ENCODE measurements at places on chromosomes 4 and X. TPM values are rescaled to one million over a fixed set of nuclear protein-coding genes. Genes with fewer than 3 reads are reported as not detected.
A peak's percentile ranks its signal among the peaks of the same experiment; 100 is the strongest.

- DNase-seq = no peak
Measured at GRCh38 chr4:189771696-189772361, 168.8 kb upstream of the FRG1 start.

DNA sequence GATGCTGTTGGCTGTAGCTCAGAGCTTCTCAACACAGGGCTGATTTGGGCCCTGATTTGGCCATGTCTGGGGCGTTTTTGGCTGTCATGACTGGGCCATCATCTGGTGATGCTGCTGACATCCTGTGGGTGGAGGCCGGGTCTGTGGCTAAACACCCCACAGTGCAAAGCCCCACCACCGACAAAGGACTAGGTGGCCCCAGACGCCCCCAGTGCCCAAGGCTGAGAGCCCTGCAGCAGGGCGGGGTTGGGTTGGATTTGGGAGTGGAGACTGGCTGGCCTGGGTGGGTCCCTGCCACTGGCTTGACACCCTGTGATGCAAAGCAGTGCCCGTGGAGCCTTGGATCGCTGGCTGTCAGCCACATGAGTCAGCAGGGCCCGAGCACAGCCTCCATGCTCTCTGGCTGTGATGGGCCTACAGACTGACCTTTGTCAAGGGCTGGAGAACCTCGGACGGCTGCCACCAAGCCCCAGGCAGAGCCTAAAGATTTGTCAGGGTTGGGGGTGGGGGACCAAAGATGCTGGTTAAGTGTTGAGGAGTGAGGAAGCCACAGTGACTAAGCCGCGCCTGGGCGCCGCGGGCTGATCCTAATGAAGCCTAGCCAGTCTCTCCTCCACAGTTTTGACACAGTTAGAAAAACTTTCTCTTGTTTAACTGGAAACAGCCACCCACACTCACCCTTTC is 28.3 kb downstream of the CYTL1 start:
- no peak for DNase-seq

- DNase-seq = no peak
Measured at GRCh38 chr4:98352940-98353339, 91.8 kb downstream of the RAP1GDS1 start.

DNA sequence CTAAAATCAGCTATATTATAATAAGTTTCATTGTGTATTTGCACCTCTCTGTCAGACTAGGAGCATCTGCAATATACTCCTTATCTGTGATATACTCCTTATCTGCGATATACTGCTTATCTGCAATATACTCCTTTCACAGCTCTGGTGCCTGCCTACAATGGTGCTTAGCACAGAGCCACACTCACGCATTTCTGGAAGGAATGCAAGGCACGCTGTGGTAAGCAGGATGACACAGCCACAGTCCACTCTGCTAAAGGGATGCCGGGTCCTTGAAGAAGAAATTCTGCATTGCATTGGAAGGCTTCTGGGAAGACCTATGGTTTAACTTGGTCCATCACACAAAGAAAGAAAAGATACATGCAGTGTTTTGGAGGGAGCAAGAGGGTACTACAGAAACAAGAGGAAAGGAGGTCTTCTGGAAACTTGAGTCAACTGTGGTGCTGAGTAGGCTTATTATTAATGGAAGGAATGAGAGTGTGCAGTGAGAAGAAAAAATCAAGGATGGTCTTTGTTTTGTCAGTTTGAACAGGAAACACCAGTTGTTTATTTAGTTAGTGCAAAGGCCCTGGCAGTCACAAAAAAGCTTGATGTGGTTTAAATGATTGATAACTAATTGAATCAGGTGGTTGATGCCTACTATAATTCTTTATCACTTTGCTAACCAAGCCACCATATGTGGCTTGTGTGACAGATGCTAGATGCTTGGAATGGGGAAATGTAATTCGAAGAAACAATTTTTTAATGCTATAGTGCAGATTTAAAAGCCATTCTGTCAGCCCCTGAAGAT is 342.3 kb downstream of the GRXCR1 start:
- DNase-seq = no peak

- no peak for DNase-seq
Measured at GRCh38 chr4:55733932-55734331, 85.7 kb upstream of the EXOC1L start.

GRCh38 chr4:1980561-1981041 is 28.2 kb downstream of the NELFA start:
- DNase-seq = no peak

GRCh38 chr4:185711726-185712125 is 100.3 kb downstream of the SORBS2 start:
- DNase-seq = no peak

DNA sequence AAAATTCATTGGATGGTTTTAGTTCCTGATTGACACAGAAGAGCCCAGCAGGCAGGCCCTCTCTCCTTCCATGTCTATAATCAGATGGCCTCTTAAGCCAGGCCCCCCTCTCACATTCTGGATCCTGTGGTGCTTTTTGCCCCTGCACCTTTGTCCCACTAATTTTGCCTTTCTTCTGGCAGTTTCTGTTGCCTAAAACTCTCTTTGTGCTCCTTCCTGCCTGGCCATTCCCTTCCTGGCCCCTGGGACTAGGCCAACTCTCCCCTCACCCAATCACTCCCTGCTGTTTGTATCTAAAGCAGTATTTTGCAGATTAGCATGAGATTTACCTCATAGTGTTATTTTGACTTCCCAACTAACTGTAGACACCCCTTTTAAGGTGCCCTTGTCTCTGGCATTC is 42.7 kb upstream of the DDX3X start:
- no peak for DNase-seq

DNA sequence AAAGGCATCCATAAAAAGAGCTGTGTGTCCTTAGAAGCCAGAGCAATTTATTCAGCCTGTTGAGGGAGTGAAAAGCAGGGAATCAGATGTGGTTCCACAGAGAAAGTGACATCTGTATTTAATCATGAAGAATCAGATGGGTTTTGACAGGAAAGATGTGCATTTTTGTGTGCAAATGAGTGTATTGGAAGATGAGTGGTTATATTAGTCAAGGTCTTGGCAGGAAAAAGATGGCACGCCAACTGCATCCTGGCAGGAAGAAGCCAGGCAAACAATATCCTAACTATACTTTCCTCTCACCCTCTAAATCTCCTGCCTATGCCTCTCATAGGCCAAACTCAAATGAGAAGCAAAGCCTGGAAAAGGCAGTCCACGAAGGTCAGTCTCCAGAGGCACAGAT is 59.1 kb downstream of the SCFD2 start:
- no peak for DNase-seq

DNA sequence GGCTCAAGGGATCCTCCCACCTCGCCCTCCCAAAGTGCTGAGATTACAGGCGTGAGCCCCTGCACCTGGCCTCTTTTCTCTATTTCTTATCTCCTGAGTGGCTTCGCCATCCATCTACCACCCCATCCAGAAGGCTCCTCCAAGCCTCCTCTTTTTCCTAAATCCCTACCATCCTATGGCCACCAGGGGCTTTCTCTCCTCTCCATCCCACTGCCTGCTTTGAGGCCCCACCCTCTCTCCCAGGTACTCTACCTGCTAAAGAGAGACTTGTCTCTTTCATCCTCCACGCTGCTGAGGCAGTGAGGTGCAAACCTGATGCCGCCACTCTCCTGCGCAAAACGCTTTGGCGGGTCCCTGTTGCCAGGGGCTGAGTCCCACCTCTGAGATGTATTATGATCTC is 7.0 kb downstream of the RS1 start:
- DNase-seq = peak; percentile 33

GRCh38 chr4:187128976-187129375 is 405.3 kb upstream of the FAT1 start:
- DNase-seq = no peak

GRCh38 chr4:88185906-88186305 is 27.5 kb upstream of the ABCG2 start:
- no peak for DNase-seq

- DNase-seq = peak; percentile 54
Measured at GRCh38 chrX:140572724-140573123, 67.9 kb upstream of the SOX3 start.

DNA sequence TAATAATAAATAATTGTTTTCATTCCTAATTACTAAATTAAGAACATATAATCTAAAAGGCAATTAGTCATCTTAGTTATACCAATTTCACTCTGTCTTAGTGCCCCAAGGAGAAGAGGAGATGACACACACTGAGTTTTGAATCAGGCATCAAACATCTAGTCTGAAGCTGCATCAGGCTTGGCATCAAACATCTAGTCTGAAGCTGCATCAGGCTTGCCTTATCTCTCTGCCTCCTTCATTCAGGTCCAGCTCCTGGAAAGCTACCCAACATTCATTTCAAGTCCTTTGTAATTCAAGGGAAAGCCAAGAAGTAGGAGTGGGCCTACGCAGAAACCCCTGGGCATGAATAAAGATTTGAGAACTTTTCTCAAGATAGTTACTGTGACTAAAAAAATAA is 62.2 kb downstream of the SH3RF1 start:
- no peak for DNase-seq

- peak; percentile 42 for DNase-seq
Measured at GRCh38 chrX:71652405-71652804, 14.9 kb upstream of the LOC101059915 start.

DNA sequence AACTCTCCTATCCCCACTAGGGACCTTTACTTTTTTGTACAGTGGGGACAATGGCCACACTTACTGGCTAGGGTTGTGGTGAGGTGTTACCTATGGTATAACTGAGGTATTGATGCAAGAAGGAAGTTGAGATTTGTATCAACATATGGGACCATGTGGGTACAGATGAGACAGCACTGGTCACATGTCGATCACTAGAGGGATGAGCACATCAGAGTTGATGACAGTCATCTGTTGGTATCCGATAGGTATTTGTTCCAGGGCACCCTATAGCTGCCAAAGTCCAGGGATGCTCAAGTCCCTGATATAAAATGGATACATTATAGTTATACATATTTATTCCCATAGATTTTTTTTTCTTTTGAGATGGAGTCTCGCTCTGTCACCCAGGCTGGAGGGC is 12.6 kb upstream of the SLC10A3 start:
- no peak for DNase-seq

GRCh38 chr4:39637221-39637585 is 1.5 kb downstream of the SMIM14 start:
- no peak for DNase-seq

- no peak for DNase-seq
Measured at GRCh38 chr4:126916626-126917140, 716.1 kb upstream of the INTU start.

DNA sequence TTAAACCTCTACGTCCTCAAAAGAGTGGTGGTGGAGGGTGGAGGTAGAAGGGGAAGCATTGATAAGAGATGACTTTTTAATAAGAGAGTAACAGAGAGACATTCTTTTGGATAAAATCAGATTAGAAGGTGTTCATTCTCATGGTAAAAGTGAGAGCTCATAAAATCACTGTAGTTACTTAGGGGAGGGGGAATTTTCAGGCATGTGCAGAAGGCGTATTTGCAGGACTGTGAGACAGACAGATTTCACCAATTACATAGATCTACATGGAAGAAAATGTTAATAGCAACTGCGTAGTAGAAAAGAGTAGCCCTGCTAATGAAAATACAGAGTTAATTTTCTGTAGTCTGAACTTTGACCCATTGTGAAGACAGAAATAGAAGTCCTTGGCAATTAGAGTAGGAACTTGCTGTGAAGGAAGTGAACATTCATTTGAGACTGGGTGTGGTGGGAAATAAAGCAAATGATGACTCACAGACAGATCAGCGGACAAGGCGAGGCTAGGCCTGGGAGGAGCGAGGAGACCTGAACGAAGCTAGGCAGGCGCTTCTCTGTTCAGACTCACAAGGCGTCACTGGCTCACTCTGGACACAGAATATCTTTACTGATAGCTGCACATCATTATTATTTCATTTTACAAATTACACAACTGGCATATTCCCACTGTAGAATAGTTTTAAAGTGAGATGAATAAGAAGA is 57.2 kb upstream of the FAM9C start:
- no peak for DNase-seq

- no peak for DNase-seq
Measured at GRCh38 chr4:54937501-54937900, 187.9 kb downstream of the KDR start.

DNA sequence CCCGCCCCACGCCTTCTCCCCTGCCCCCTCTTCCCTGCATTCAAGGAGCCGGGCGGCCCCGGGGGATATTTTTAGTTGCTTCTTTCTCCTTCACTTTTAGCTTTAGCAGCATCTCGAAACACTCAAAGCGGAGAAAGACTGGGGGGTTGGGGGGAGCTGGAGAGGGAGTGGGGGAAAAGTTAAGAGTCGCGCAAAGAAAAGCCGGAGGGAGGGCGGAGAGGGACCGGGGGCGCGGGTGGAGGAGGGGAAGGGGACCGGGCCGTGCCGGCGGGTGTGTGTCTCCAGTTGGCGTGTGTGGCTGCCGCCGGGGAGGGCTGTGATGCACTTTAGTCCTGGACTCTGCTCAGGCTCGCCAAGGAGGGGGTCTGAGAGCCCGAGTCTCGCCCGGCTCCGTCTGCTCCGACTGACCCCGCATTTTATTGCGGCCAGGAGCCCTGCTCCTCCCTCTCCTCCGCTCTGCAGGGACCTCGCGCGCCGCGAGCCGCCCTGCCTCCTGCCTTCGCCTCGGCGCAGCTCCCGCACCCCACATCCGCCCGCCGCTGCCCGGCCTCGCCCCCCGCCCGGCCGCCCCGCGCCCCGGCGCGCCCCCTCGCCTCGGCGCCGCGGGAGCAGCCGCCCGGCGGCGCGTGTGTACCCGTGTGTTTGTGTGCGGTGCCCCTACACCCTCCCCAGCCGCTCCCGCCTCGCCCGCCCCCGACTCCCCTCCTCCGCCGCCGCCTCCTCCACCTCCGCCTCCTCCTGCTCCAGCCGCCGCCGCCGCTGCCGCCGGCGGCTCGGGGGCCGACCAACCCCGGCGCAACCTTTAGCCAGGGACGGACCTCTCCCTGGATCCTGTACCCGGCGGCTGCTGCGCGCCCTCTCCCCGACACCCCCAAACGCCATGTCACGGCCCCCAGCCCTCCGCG is 1.4 kb downstream of the ZNF827 start:
- DNase-seq = peak; percentile 66

DNA sequence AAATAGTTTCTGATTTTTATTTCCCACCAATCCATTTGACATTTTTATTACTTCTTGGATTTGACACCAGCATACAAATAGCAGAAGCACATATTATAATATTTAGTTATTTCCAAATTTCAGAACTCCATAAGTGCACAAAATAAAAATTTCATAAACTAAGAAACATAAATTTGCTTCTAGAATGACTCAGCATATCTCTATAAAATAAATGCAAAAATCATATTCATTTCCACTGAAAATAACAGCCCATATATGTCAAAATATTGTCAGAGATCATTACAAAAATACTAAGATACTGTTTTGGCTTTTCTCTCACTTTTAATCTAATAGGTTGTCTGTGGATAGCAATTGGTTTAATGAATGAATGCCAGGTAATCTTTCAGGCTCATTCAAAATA is 1654.2 kb downstream of the PCDH19 start:
- DNase-seq = no peak

GRCh38 chrX:23052324-23052723 is 52.6 kb downstream of the DDX53 start:
- DNase-seq = no peak

The SPANXN4 gene
- total RNA-seq = not detected

The TSPAN7 gene
- 15.7 TPM for total RNA-seq

The PRPS1 gene
- 107 TPM for total RNA-seq

The SPANXN2 gene
- not detected for total RNA-seq

The IQCM gene
- not detected for total RNA-seq

The FAM13A gene
- total RNA-seq = 14.6 TPM

The TRMT10A gene
- 3.7 TPM for total RNA-seq

The CXorf49B gene
- not detected for total RNA-seq

The IL3RA gene
- not detected for total RNA-seq

Measured in WTC11 (cell line).